Caki2 (cell line): ENCODE measurements at places on chromosomes 6 and 20. TPM values are rescaled to one million over a fixed set of nuclear protein-coding genes. Genes with fewer than 3 reads are reported as not detected.

GRCh38 chr6:108667993-108668392 is 107.3 kb downstream of the FOXO3 start:
- DNase-seq = no peak

The PKIB gene
- total RNA-seq = 45.8 and 89.3 TPM in 2 replicates

- DNase-seq = no peak
Measured at GRCh38 chr20:14470977-14471661, 133.7 kb upstream of the FLRT3 start.

The IL17A gene
- not detected in 2 replicates for total RNA-seq

DNA sequence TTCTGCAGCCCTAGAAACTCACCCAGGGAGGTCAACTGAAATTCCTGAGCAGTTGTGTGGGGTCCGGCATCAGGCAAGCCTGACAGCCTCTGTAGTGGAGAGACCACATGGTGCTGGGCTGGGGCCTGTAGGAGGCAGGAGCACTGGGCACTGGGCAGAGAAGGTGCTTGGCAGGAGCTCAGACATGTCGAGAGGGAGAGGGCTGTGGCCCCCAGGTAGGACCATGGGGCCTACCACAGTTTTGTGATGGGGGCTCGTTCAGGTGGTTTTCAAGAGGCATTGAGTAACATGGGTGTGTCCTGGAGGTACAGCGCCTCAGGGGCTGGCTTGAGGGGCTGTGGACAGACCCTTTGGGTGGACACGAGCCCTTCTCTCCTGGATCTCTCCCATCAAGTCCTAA is 15.9 kb downstream of the SLC22A23 start:
- no peak for DNase-seq

GRCh38 chr6:150987371-150987828 is 121.9 kb downstream of the MTHFD1L start:
- DNase-seq = no peak
